COR-L47 (cell line): ENCODE measurements at places on chromosomes 7 and 10.

DNA sequence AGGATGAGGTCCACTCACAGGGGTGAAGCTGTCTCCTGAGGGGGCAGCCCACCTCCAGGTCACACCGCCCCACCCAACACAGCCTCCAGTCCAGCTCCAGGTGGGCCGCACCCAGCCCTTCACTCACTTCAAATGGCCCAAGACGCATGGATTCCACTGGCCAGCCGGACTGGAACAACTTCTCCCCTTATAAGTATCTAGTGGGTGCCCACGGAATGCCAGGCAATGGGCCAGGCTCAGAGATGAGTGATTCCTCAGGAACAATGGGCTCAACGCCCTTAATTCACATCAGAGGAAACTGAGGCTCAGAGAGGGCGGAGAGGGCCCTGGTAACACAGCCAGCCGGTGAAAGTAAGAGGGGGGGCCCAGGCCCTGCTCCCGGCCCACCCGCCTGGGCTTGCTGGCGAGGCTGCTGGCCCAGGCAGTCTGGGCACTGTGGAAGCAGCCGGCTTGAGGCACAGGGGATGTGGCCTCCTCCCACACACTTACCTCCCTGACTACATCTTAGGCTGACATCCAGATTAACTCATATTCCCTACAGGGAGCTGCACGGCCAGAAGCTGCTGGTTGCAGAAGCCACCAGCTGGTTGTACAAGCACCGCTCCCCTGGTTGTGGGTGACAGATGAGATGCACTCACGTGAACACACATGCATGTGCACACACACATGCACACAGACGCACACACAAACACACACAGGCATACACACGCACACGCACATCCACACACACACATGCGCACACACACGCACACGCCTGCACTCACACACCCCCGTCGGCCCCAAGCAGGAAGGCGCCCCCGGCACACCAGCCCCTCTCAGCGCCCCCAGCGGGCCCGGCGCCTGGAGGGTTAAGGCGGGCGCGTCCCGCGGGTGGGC lies 1.0 kb upstream of the FAM20C start:
- DNase-seq = peak; percentile 62

DNA sequence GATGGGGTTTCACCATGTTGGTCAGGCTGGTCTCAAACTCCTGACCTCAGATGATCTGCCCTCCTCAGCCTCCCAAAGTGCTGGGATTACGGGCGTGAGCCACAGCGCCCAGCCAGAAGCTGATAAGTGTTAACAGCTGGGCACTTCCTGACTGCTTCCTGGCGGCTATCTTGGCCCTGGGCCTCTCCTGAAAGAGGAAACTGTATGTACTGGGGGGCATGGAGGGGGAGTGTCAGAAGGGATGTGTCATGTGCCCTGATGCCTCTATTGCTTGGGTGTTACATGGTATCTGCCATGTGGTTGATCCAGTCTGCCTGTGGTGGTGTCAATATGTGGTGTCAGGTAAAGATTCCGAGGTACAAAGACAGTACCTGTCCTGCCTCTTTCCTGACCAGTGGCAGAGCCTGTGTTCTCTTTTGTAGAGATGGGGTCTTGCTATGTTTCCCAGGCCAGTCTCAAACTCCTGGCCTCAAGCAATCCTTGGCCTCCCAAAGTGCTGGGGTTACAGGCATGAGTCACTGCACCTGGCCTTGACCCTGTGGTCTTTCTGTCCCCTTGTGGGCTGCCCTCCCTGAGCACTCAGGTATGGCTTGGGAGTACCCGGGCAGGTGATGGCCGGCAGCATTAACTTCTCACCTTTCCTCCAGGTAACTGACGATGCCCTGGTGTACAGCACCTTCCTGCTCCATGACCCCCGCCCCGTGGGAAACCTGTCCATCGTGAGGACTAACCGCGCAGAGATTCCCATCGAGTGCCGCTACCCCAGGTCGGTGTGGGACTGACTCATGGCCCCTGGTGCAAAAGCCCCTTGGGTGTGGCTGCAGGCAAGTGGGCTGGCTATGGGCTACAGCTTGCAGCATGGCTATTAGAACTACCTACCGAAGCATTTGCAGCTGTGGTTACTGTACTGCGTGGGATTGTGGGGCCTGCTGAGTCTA lies 4.4 kb downstream of the ZP3 start:
- no peak for DNase-seq

GRCh38 chr7:55006499-55006898 lies 12.3 kb upstream of the EGFR start:
- no peak for DNase-seq

DNA sequence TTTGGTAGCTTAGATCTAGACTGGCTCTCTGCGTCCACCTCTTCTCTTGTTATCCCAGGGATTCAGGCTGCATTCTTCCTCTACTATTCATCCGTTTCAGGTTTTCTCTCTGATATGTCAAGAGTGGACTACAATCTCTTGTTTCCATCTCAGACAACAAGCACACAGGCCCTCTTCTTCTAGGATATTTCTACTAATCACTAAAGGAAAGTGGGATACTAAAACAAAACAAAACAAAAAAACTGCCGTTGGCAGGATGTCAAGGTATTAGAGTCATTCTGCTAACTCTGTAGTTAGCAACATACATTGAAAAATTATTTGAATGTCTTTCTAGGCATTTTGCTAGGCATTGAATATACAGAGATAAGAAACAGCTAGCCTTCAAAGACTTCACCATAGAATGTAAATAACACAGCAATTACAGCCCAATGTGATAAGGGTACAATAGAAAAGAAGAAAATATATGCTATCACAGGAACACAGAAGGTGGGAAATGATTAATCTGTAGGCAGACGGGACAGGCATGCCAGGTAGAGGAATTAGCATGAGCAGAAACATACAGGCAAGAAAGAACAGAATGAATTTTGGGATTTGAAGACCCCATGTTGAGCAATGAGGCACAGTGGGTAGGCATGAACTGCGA lies 210.5 kb downstream of the CSTF2T start:
- DNase-seq = no peak

- DNase-seq = no peak
These were observed 77.2 kb downstream of the C7orf25 start for GRCh38 chr7:42834676-42835075.

- DNase-seq = no peak
These were observed 7.3 kb downstream of the FGFBP3 start for GRCh38 chr10:91901784-91902677.

- no peak for DNase-seq
These were observed 270.7 kb downstream of the ABCA13 start for GRCh38 chr7:48441848-48442492.

DNA sequence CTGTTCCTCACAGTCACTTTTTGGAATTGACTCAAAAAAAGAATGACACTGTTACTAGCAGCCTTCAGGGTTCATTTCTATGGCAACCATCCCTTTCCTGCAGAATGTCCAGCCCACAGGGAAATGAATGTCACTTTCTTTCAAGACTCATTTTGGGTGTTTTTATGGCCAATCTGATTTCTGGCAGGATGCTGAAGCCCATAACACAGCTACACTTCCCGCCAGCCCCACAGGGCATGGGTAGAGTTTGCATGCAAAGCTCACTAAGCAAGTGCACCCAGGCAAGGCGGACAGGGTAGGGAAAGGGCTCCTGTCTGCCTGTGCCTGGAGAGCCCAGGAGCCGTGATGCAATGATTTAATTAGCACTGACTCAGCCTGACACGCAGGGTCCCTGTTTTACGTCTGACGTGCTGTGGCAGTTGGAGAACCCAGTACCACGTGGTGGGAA lies 26.1 kb upstream of the GPAM start:
- DNase-seq = no peak

- no peak for DNase-seq
These were observed 87.2 kb upstream of the KCNMA1 start for GRCh38 chr10:77724820-77725219.

GRCh38 chr7:111004310-111004901 lies 86.5 kb upstream of the LRRN3 start:
- DNase-seq = no peak

DNA sequence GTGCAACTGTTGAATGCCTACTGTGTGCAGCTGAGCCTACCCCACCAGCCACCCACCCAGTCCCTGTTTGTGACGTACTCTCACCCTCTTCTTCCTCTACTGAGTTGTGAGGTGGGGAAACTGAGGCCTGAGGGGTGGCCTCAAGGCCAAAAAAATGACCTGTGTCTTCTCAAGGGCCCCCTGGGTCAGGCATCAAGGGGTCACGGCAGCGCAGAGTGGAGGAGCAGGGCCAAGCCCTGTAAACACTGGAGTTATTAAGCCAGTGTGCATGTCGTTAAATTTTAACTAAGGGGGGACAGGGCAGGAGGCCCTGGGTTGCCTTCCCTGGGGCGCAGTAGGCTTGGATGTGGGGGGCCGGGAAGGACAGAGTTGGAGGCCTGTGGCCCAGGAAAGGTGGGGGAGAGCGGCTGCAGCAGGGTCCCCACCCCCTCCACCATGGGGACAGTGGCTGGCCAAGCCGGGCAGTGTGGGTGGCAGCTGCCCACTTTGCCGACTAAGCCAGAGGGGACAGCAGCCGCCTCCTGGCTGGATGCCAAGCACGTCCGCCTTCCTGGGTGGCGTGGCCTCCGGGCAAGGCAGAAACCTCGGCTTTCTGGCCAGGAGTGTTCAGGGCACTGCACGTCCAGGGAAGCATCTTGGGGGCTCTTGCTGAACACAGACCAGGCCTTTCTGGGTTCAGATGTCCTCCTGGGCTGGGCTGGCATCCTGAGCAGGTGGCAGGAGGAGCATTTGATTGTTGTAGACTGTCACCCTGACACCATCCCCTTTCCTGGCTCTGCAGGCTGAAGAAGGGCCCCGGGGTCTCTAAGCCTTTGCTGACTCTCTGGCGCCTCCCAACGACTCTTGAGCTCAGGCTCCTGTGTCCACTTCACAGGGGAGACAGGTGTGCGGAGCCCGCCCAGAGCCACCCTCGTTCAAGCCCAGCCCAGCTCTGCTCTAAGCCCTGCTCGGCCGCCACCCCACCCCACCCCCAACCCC lies 1.9 kb downstream of the SLC29A4 start:
- peak; percentile 44 for DNase-seq

- no peak for DNase-seq
These were observed 73.4 kb downstream of the AHR start for GRCh38 chr7:17371671-17372524.

DNA sequence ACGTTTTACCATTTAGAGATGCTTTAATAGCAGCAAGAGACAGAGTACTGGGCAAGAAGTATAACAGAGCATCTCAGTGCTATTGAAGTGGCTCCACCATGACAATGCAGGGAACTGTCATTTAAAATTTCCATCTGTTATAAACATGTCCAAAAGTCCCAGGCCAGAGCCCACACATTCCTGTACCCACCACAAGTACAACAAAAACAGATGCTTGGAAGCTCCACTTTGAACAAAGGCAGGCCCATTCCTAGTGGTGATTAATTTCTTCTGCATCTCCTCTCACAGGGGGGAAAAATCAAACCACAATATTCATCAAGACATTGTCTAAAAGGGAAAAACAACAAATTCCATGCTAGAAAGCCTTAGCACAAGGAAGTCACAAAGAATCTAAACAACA lies 627.9 kb downstream of the PARD3 start:
- DNase-seq = no peak

DNA sequence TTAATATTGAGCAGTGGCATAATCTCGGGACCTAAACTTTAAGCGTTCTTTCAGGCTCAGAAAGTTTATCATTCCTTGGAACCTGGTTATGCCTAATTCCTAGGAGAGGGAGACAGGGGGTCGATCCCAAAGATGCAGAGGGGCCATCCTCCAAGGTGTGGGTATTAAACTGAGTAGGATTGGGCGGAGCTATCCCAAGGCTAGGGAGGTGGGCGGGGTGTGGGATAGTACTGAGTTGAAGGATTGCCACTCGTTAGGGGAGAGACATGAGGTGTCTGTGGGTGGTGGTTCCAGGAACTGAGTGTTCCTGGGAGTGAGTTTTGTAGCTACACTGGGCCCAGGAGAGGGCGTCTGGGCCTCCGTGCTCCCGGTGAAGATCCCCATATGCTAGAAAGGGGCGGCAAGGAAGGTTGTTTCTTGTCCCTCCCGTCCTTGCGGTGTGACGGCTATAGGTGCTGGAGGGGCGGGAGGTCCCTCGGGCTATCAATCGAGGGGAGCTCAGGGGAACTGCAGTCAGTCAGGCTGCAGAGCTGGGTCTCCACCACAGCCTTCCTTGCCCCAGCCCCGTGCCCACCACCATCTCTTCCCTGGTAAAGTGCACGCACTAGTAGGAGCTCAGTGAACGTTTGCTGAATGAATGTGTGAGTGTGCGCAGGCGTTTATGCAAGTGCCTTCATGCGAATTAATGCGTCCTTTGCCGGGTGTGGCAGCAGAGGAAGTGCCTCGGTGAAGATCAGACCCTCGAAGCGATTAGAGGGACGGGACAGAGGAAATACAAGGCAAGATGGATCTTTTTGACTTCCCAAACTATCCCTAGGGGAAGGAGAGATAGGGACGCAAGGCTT lies 3.0 kb upstream of the HMX2 start:
- no peak for DNase-seq

GRCh38 chr10:87093632-87094372 lies 841 bp downstream of the GLUD1 start:
- DNase-seq = no peak

GRCh38 chr10:71289421-71290130 lies 29.5 kb upstream of the SLC29A3 start:
- no peak for DNase-seq

DNA sequence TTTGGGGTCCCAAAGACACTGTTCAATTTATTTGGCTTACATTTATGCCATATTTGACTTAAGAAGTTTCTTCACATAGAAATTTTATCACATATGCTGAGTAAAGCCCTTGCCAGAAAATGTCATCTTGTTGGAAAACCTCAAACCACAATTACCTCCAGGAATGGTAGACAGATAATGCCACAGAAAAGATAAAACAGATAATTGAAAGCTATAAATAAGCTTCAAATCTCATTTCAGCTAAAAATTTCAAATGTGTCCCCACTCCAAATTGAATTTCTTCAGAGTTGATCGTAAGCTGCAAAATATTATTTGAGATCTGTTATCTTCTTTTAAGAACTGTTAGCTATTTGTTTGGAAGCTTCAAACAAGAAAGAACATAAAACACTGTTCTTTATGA lies 176.4 kb upstream of the PTN start:
- no peak for DNase-seq

GRCh38 chr10:96588616-96589419 lies 2.0 kb upstream of the TM9SF3 start:
- no peak for DNase-seq

DNA sequence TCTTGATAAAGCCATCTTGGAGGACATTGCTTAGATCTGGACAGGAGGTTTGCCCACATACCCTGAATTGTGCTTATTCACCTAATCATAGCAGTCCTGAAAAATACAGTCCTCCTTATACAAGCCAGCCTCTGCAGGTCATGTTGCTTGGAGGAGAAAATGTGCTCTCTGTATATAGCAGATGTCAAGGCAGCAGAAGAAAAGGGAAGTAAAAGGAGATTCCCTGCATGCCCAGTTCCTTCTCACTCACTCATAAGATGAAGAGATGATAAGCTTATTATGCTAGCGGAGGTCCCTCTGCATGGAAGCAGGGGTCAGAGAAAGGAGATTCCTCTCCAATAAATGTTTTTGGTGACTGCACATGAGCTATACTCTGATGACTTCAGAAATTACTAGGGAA lies 458.8 kb upstream of the ZMIZ1 start:
- no peak for DNase-seq
